ENCODE measurements at places on chromosomes 3 and 15. TPM values are rescaled to one million over a fixed set of nuclear protein-coding genes. Genes with fewer than 3 reads are reported as not detected.

The RAD54L2 gene
- total RNA-seq: 25.8 TPM

The POLQ gene
- 2.5 TPM for total RNA-seq

The ITIH1 gene
- not detected for total RNA-seq

The RNU5B-1 gene
- total RNA-seq: not detected

The WDR93 gene
- total RNA-seq: 2.1 TPM

The NLGN1 gene
- total RNA-seq: 99.4 TPM

The FBXL2 gene
- 82.8 TPM for total RNA-seq

The REC114 gene
- total RNA-seq: not detected
